HuH-7 (cell line): ENCODE measurements at places on chromosomes 2 and 18.

- DNase-seq = no peak
Measured at GRCh38 chr2:187407407-187408084, 40.5 kb downstream of the CALCRL start.

- no peak for DNase-seq
Measured at GRCh38 chr2:214747992-214748391, 61.5 kb downstream of the BARD1 start.

DNA sequence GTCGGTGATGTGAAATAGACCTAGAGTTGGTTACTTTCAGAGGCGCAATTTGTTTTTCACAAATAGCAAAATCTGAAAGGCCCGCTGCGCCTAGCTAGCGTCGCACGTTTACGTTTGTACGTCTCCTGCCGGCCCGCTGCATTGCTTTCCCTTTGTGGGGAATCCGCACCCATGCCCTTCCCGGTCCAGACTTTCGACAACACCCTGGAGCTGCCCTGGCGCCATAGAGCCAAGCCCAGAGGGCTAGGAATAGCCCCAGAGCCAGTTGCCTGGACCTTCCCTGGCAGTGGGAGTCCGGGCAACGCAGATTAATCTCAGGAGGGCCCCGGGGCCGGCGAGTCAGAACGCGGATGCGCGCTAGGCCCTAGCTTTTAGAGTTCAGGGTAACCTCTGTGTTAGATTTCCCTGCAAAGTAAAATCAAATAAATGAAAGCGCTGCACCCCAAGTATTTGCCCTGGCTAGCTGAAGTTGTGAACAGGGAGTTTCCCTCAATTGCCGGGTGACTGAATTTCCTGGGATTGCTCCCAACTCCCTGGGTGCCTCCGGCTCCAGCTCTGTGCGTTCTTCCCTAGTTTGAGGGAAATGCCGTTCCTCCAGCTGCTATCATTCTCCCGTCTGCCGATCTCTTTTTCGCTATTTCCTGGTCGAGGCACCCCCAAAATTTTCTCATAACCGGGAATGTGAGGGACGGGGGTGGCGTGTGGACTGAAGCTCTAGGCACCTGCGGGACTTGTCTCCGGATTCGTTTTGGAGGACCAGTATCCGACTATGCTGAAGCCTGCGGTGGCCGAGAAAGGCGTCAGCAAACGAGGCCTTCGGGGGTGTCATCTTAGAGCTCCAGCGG lies 1.2 kb upstream of the EN1 start:
- DNase-seq = no peak

- no peak for DNase-seq
Measured at GRCh38 chr2:84846041-84846663, 34.7 kb downstream of the TRABD2A start.

GRCh38 chr18:8944871-8945245 lies 157.6 kb upstream of the NDUFV2 start:
- DNase-seq = no peak

- no peak for DNase-seq
Measured at GRCh38 chr2:109398366-109399015, 215.3 kb downstream of the SEPTIN10 start.

DNA sequence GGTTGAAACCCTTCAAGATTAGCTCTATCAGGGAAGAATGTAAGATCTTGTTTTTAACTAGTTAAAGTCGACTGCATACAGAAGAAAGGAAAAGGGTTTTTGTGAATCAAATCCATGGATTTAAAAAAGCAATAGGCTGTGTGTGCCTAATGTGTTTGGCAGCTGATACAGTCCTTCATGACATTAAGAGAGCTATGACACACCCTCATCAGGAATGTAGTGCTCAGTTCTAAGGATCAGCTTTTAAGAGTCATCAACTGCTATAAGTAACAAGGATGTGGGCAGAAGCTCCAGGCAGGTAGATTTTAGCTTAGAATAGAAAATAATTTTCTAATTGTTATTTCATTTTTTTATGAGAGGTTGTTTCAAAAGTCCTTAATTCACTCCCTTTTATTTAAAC lies 52.9 kb downstream of the PPP1R1C start:
- peak; percentile 7 for DNase-seq

- no peak for DNase-seq
Measured at GRCh38 chr18:62371436-62371835, 46.3 kb downstream of the TNFRSF11A start.

GRCh38 chr2:104406261-104406726 lies 447.6 kb upstream of the POU3F3 start:
- no peak for DNase-seq
